ENCODE measurements at places on chromosomes 4 and X. TPM values are rescaled to one million over a fixed set of nuclear protein-coding genes. Genes with fewer than 3 reads are reported as not detected.
A peak's percentile ranks its signal among the peaks of the same experiment; 100 is the strongest.

- DNase-seq, result no peak
- H3K4me1 ChIP-seq, result no peaks in the 10 kb centered on the region
- no peak overlapping the region for H3K4me3 ChIP-seq
These were observed 141.4 kb downstream of the AMELX start for GRCh38 chrX:11434607-11435006.

GRCh38 chr4:159041054-159042034 is 61.5 kb upstream of the RAPGEF2 start:
- no peaks in the 10 kb centered on the region for H3K27me3 ChIP-seq
- no peak overlapping the region for H3K27ac ChIP-seq
- DNase-seq, result no peak
- H3K4me3 ChIP-seq, result no peak overlapping the region
- no peaks in the 10 kb centered on the region for H3K36me3 ChIP-seq
- peaks cover 7% of the 10 kb centered on the region for H3K4me1 ChIP-seq

- H3K36me3 ChIP-seq, result no peaks in the 10 kb centered on the region
- DNase-seq, result peak; percentile 73
- H3K4me1 ChIP-seq, result peaks cover 10% of the 10 kb centered on the region
- no peaks in the 10 kb centered on the region for H3K27me3 ChIP-seq
- H3K27ac ChIP-seq, result peak within 1 kb of the TSS; percentile 89
- H3K4me3 ChIP-seq, result peak within 1 kb of the TSS; percentile 57
These were observed at the start of gene FAM120C for GRCh38 chrX:54182864-54183613. Gene FAM120C, minus strand, starts transcription at chrX:54183254. Its CDS starts 56 bp downstream, at chrX:54183198.

REELD1 gene
- total RNA-seq, result not detected

TLL1 gene
- total RNA-seq, result 0.32 TPM

IL2RG gene
- 2.3 TPM for total RNA-seq
